Cerebellar cortex (tissue), 1 donor: ENCODE measurements at places on chromosomes 5 and 9.

GRCh38 chr5:113115956-113116355 is 139.4 kb downstream of the DCP2 start:
- no peak for DNase-seq

- DNase-seq: no peak
These were observed 13.1 kb downstream of the DIAPH1 start for GRCh38 chr5:141605523-141606277.

DNA sequence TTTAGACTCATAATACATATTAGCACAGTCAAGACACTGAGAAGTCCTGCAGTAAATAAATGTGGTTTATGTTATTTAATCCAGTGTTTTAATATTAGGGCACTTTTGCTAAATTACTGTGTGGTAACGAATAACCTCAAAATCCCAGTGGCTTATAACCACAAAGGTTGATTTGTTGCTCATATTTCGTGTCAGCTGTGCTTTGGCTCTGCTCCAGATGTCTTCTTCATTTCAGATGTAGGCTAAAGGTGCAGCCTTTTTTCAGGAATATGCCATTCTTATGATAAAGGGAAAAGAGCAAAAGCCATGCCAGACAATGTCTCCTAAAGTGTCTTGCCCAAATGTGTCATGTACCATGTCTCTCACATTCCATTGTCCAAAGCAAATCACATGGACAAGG is 144.8 kb downstream of the BRINP1 start:
- DNase-seq: peak; percentile 38

GRCh38 chr5:132134384-132134783 is 60.8 kb downstream of the CSF2 start:
- DNase-seq: no peak

DNA sequence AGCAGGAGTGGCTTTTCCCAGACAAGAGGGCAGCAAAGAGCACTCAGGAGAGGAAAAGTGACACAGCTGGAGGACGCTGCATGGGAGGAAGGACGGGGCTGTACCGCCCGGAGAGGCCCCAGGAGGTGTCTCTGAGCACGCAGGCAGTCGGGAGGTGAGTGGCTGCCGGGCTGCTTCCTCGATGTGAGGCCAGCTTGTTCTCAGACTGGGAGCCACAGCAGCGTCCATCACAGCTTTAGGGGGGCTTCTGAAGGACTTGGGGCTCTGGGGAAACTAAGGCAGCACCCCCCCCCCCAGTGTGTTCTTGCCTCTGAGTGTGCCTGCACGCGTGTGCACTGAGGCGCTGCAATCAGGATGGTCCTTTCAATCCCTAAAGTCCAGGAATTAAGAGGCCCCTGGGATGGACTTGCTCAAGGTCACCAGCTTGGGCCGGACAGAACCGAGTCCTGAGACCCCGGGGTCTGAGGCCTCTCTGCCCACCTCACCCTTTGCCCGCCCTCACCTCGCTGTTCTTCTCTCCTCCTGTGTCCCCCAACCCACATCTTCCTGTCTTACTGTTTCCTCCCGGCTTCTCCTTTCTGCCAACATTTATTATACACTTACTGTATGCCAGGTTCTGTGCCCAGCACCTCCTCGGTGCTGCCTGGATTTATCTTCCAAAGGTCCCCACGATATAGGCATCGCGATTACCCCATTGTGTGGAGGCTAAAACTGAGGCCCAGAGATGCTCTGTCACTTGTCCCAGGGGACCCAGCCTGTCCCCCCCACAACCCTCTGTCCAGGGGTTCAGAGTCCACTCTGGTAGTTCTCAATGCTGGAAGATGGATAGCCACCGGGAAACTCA is 32.9 kb downstream of the FAM163B start:
- no peak for DNase-seq

GRCh38 chr9:24793787-24794186 is 248.1 kb upstream of the IZUMO3 start:
- no peak for DNase-seq

DNA sequence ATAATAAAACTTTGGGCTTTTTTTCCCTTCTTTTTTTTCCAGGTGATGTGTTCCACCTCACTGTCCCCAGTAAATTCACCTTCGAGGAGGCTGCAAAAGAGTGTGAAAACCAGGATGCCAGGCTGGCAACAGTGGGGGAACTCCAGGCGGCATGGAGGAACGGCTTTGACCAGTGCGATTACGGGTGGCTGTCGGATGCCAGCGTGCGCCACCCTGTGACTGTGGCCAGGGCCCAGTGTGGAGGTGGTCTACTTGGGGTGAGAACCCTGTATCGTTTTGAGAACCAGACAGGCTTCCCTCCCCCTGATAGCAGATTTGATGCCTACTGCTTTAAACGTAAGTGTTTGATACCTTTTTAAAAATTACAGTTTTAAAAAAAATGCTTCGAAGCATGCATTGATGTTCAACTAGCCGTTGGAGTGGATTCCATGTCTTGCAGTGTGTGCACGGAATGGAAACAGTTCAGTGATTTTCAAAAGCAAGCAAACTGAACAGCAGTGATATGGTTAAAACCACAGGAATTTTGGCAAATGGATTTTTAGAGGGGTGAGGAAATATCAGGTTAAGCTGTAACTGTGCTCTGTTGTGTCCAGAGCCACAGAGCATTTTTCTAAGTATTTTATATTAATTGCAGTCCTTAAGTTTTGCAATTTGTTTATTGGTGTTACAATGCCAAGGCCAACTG is 40.7 kb downstream of the VCAN start:
- no peak for DNase-seq

GRCh38 chr9:135612437-135612836 is 26.9 kb downstream of the GLT6D1 start:
- no peak for DNase-seq

GRCh38 chr5:65760504-65761275 is 38.7 kb downstream of the NLN start:
- peak; percentile 16 for DNase-seq

DNA sequence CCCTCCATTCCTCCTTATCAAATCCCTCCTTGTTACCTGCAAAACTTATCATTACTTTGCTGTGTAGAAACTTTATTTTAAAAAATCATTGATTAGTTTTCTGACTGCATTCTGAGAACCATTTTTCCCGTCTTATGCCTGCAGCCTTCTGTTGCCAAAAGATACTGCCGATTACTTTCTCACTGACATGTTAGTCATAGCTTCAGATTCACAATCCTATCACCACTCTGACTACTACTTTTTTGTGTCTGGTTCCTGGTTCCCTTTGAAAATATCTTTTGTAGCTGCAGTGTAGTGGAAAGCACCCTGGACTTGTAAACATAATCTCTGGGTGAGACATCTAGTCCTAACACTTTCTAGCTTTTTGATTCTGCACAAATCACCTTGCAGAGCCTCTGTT is 71.7 kb downstream of the NR2F1 start:
- no peak for DNase-seq

GRCh38 chr9:38016375-38017135 is 52.5 kb downstream of the SHB start:
- DNase-seq: no peak

DNA sequence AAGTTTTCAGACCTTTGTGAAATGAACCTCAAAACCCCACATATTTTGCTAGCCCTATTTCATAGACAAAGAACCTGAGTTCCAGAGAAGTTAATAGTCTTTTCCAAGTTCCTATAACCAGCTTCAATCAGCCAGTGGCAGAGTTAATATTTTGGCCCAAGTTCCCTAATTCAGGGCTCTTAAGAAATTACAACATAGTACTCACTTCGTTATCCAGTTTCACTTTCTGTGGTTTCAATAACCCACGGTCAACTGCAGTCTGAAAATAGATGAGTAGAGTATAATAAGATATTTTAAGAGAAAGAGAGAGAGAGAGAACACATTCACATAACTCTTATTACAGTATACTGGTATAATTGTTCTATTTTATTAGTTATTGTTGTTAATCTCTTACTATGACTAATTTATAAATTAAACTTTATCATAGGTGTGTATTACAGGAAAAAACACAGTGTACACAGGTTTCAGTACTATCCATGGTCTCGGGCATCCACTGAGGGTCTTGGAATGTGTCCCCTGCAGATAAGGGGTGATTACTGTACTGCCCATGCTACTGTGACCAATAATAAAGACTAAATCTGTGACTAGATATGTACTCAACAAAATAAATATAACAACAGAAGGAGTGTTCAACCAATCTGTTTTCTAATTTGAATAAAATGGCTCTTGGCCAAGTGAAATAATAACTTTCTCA is 9.3 kb upstream of the MYOT start:
- no peak for DNase-seq

GRCh38 chr9:5719100-5719926 is 90.4 kb downstream of the RIC1 start:
- no peak for DNase-seq

DNA sequence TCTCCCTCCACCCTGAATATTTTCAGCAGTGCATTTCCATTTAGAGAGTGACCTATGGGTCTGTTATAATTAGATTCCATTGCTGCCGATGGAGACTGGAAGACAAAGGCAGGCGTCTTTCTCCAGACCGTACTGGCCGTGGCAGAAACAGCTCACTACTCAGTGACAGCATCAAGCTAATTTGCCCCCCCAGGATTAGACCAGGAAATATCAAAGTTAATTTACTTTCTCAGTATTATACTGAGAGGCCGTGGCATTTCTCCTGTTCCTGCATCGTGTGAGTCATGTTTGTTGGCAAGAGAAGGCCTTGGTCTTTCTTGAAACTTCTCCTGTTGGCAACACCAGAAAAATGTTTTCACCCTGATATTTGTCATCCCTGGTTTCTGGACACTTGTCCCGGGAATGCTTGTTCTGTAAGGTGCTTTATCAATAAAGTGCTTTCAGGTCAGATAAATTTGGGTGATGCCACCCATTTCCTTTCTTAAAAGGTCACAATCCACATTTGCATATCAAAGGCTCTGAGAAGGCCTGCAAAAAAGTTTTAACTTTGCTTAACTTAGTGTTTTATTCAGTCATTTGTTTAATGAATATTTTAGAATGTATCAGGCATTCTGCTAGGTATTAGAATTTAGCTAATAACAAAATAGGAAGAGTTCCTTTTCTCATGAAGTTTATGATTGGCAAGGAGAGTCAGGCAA is 28.4 kb downstream of the SV2C start:
- no peak for DNase-seq

- DNase-seq: peak; percentile 69
These were observed 1.6 kb upstream of the TPM2 start for GRCh38 chr9:35691334-35691650.

DNA sequence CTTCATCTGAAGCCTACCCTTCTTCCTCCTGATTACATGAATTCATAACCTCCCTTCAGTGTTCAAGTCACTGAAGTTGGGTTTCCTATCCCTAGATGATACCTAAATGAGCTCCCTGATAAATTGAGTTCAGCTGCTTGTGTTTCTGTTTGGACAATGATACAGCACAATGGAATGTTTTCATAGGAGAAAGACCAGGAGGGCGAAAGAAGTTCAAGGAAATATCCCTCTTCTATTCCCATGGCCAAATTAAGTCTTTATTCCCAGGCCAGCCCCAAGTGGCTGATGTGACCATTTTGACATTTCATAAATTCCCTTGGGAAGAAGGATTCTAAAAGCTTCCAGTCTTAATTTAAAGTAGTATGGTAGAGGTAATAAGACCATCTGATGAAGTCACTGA is 555.8 kb upstream of the CLINT1 start:
- no peak for DNase-seq

- no peak for DNase-seq
These were observed 239.3 kb downstream of the GAS1 start for GRCh38 chr9:86707932-86708510.

DNA sequence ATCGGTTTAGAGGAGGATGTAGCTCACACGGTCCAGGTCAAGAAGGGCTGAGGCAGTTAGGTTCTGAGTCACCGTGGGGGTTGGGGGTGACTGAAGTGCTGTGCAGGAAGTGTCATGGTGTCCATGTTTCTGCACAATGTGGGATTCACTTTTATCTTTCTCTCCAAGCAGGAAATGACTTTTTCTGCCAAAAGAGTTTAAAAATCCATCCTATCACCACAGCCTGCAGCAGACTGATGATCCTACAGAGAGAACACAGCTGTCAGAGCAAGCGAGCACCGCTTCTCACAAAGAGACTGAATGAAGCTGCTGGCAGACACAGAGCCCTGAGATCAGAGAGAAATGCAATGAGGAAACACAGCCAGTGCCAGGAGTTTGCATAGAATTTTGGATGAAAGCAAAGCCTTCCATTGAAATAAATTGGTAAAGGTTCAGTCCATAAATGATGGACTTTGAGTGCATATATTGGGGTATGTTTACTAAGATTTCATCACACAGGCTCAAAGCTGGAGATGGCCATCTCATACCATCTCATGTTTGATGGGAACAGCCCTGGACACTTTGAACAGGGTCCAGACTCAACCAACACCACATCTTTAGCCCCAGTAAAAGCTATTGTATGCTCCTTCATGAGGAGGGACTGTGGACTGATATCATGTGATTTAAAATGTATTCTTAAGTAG is 213.9 kb upstream of the FBXL7 start:
- no peak for DNase-seq

DNA sequence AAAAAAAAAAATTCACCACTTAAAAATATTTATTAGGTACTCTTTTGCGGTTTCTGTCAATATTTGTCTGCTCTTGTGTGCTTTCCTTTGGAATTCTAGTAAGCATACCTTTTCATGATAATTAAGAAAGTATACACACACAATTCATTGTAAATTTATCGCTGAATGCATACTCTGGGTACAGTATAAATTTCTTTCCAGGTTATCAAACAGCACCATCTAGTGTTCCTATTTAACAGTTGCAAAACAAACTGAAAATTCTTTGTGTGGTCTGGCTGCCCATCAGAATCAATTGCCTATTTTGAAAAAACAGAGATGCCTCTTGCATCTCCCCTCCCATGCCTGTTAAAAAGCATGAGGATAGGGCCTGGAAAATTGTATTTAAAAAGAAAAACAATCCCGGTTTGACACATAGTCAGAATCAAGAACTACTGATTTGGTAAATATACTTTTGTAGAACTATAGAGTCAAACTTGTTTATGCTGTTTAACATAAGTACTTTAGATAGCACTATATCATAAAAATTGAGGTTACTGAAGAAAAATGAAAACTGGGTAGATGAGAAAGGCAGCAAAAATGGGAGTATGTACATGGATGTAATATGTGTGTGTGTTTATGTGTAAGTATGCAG is 16.2 kb downstream of the PGGT1B start:
- peak; percentile 64 for DNase-seq

DNA sequence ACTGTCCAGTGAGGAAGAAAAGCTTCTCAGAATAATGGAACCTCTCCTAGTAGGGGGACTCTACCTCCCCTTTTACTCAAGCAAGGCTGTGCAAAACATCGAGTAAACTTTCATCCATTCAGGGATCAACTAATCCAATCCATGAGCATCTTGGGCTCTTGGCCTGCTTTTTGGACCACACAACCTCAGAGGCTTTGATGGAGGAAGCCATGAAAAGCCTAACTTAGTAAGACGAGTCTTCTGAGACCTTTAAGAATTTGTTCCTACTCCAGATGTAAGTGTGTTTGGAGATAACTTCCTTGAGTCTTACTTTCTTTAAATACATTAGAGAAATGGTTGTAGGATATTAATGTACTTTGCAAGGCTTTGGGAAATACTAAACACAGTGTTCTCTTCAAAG is 49.1 kb downstream of the MARCHF3 start:
- DNase-seq: no peak

- peak; percentile 42 for DNase-seq
These were observed 75.2 kb upstream of the SMARCA2 start for GRCh38 chr9:1939926-1940368.
